ENCODE measurements at places on chromosomes 1 and 21. TPM values are rescaled to one million over a fixed set of nuclear protein-coding genes. Genes with fewer than 3 reads are reported as not detected.

The NR5A2 gene
- not detected for total RNA-seq

- H3K4me3 ChIP-seq, result no peak overlapping the region
- H3K27me3 ChIP-seq, result peaks cover 7% of the 10 kb centered on the region
- no peaks in the 10 kb centered on the region for H3K36me3 ChIP-seq
- DNase-seq, result no peak
- H3K4me1 ChIP-seq, result no peaks in the 10 kb centered on the region
- H3K27ac ChIP-seq, result no peak overlapping the region
These were observed 14.5 kb upstream of the ERRFI1 start for GRCh38 chr1:8040586-8040985.

The CYB561D1 gene
- 25.3 TPM for total RNA-seq

The FNDC10 gene
- 7.9 TPM for total RNA-seq

The S100B gene
- total RNA-seq, result 0.32 TPM

DNA sequence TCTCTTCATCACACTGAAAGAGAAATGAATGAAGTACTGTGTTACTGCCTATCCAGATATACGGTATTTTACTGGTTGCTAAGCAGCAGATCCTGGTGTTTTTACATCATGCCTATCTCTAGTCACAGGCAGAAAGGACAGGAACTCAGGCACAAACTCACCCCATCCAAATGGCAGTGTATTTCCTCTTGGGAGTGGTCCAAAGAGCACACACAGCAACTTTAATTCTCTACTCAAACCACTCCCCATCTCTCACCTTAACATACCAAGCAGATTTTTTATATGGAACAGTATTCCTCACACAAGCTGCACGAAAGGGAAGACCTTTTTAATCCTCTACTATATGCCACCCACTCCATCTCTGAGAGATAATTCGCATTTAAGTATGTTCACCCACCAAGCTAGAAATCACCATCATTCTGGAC lies 27.3 kb downstream of the EIF4G3 start:
- DNase-seq, result no peak
- no peaks in the 10 kb centered on the region for H3K27me3 ChIP-seq
- H3K4me3 ChIP-seq, result no peak overlapping the region
- H3K4me1 ChIP-seq, result peaks cover 4% of the 10 kb centered on the region
- H3K27ac ChIP-seq, result no peak overlapping the region

The CFH gene
- 6.2 TPM for total RNA-seq

DNA sequence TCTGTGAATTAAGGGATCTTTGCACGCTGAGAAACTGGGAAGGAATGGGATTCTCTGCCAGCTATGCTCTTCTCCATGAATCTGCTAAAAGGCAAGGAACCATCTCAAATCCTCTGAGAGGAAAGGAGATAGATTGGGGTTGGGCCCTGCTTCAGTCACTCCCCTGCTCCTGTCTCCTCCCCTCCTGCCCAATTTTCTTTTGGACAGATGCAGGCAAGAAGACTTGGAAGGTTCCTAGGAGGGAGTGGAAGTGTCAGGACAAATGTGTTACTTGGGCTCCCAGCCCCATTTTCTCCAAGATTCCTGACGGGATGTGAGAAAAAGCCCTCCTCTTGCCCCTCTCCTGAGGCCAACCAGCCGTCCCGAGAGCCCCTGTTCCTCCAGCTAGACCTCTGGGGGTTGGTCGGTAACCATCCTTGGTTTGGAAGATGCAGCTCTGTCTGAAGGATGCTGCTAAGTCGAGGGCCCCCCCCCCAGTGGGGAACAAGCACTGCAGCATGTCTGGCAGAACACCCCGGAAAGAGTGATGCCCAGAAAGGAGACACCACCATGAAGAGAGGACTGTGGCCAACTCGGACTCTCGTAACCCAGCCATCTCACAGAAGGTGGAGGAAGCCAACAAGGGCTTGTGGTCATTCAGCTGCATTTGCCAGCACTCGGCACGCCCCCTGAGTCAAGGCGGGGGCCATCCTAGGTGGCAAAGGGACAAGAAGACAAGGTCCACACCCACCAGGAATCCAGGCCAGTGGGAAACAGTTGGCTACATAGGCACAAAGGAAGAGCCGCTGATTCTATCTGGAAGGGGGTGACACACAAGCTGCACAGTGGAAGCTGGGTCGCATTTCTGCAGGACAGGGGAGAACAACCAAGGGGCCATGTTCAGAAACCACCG lies 43.7 kb downstream of the CDK18 start:
- DNase-seq, result no peak
- no peak overlapping the region for H3K4me3 ChIP-seq
- H3K27me3 ChIP-seq, result peaks cover 51% of the 10 kb centered on the region
- no peaks in the 10 kb centered on the region for H3K36me3 ChIP-seq
- H3K27ac ChIP-seq, result no peak overlapping the region
- peaks cover 5% of the 10 kb centered on the region for H3K4me1 ChIP-seq

The ECM1 gene
- 0.87 TPM for total RNA-seq

DNA sequence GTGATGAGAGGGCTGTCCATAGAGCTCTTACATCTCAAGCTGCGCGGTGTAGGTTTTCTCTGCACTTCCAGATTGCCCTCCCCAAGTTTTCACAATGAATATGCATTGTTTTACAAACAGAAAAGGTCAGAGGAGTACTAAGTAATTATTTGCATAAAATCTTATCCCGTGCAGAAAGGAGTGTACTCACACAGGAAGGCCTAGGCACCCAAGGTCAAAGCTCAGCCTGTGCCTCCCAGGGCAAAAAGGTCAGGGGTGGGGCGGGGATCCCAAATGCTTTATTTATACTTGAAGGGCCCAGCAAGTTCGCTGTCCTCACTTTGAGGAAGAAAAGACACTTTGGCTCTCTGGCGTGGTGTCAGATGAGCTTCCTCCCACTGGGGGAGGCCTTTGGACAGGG lies 10.3 kb upstream of the KCNE1 start:
- no peak overlapping the region for H3K27ac ChIP-seq
- no peaks in the 10 kb centered on the region for H3K27me3 ChIP-seq
- H3K4me1 ChIP-seq, result peaks cover 18% of the 10 kb centered on the region
